ENCODE measurements at places on chromosomes 16 and 17.

GRCh38 chr16:13702614-13703013 is 217.3 kb upstream of the ERCC4 start:
- no peak for DNase-seq

DNA sequence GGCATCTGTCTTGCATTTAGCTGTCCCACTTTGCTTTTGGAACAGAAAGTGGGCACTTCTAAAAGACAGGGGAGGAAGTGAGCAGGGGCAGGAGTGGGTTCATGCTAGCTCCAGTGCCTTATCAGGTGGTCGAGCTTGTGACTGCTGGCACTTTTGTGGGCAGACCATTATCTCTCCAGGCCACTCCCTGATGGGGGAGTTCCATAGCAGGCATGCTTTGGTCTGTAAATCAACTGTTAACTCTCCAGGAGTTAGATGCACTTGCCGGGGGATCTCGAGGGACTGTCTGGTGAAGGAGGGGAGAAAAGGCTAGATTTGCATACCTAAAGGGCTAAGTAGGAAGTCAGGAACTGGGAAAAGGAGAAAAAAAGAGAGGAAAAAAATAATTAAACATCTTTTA is 9.3 kb upstream of the CARD14 start:
- DNase-seq: no peak

- DNase-seq: no peak
Measured at GRCh38 chr16:27973678-27974077, 89.8 kb downstream of the GSG1L start.

DNA sequence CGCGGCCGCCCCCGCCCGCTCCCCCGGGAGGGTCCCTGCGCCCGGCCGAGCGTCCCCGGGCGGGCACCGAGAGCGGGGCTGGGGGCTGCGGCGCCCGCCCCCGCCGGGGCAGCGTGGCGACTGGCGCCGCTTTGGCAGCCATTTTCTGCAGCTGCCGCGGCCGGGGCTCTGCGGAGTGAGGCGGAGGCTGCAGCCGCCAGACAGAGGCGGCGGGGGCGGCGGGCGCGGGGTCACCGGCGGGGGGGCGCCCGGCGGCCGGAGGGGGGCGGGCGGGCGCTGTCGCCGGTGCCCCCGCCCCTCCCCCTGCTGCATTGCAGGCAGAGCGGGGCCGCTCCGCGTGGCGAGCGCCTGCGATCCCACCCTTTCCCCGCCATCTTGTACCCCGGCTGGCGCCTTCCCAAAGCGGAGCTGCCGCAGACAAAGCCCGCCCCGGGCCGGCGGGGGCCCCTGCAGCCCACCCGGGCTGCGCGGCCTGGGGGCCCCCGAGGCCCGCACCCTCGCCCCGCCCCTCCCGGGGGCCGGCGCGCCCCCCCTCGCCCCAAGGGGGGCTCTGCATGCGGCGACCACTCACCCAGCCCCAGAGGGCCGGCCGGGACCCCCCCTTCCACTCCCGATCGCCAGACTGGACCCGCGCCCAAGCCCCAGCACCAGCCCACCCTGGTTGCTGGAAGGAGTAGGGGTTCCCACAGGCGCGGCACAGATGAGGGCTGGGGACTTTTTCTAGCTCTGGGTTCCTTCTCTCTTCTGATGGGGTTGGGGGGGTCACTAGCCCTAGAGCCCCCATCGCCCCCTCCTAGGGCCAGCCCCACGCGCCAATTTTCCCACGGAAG is 16.6 kb upstream of the CBX8 start:
- no peak for DNase-seq

DNA sequence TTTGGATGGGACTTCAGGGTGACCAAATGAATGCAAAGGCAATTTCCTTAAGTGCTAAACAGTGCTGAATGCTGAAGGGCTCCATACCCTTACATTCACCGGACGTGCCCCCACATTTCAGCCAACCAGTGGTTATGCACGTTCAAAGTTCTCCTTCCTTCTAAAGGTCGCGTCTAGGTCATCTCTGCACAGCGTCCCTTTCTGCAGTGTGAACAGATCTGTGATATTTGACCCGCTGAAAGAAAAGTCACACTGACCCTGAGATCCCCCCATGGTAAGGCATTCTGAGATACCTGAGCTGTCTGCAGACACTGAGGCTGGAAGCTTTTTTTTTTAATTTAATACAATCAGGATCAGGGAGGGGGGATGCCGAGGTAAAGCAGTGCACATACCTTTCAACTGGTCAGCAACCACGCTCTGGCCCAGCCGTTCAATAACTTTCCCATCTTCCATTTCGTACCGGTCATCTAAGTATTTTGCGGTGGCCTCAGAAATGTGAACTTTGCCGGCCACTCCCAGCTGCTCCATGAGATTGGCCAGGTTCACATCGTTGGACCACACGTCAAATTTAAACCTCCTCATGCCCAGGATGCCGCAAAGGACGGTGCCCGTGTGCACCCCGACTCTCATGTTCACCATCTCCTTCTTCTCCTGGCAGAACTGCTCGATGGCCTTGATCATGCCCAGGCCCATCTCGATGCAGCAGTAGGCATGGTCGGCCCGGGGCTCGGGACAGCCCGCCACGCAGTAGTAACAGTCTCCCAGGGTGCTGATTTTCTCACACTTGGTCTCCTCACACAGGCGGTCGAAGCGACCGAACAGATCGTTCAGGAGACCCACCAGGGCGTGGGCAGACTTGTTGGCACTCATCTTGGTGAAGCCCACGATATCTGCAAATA is 2.6 kb downstream of the ADCY9 start:
- no peak for DNase-seq

All from muscle of back (tissue), 13 donors.